Lung (tissue), 17 donors: ENCODE measurements at places on chromosomes 5 and 9. TPM values are rescaled to one million over a fixed set of nuclear protein-coding genes. Genes with fewer than 3 reads are reported as not detected.
A peak's percentile ranks its signal among the peaks of the same experiment; 100 is the strongest.

GRCh38 chr5:125926172-125926571 is 497.0 kb upstream of the GRAMD2B start:
- DNase-seq, result no peak

GRCh38 chr9:133306242-133307204 is 29.5 kb downstream of the SURF6 start:
- no peak for DNase-seq

- no peak for DNase-seq
Observed at GRCh38 chr5:67815455-67816391, 399.8 kb upstream of the PIK3R1 start.

- DNase-seq, result no peak
Observed at GRCh38 chr9:36929350-36929675, 104.8 kb downstream of the PAX5 start.

The IL9 gene
- not detected for total RNA-seq

DNA sequence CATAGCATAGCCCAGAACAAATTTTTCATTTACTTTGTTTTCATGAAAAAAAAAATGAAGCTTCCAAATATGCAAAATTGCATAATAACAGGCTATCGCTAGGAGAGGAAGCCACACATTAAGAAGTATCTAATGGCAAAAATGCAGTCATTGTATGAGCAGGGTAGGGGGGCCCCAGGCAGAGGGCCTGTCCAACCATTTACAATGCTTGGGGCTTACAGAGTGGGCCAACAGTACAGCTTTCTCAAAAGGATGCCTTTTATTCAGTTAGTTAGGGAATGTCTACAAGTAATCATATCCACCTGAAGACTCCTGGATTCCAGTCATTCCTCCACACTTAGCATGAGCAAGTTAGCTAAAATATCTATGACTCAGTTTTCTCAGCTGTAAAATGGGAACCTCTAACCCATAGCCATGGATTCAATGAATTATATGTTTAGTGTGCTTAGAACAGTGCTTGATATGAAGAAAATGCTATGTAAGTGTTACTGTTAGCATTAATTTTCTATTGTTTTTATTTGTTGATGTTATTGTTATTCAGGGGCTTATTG is 117.7 kb downstream of the GAS1 start:
- DNase-seq, result peak; percentile 27

- DNase-seq, result peak; percentile 57
Observed at GRCh38 chr5:31854181-31855133, 215.5 kb downstream of the PDZD2 start.

DNA sequence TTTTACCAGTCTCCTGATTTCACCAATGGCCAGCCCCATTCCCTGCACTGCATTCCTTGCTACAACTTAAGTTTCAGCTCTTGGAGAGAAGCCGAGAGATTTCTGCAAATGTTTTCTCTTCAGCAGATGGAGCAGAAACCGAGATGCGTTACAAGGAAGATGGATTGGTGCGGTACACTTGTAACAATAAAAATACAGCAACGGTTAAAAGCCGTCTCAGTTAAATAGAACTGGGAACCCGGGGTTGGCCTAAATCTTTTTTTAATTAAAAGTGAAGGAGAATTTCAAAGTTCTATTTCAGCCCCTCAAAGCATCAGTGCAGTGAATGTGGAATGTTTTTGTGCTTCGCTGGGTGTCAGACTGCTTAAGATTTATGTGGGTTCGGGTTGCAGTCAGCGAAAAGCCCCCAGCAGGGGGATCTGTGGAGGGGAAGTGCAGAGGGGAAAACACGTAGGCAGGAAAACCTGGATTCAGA is 19.8 kb downstream of the BRINP1 start:
- no peak for DNase-seq

DNA sequence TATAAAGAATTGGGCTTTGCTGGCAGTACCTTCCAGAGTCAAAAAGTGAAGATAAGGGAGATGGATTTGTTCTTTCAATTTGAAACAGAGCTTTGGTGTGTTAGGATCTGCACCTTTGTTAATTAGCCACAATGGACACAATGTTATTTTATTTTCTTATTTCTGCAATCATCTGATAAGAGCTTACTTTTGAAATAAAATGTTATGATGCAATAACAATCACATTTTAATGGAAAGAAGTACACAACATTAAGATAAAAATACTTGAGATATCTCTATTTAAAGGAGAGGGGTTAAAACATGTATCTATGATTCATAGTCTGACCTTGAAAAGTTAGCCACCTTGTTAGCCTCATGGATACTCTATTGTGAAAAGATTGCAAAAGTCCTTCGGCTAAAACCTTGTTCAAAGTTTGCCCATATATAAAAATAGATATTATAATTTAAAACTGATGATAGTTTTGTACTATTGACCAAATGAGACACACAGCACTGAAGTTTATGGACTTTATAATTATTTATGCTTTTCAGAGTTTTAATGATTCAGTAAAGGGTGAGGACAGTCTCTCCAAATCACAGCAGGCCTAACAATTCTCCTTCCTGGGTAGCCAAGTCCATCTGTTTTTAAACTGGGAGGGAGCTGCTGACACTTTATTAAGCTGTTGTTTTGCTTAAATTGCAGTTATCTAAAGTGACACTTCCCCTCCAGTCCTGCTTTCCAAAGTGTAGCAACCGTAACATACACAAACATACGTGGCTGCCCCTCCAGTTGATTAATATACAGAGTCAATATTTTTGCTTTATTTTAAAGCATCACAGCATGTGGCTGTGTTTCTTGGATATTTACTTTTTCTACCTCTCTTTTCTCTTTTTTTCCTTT is 47.6 kb upstream of the DAP start:
- DNase-seq, result peak; percentile 72

DNA sequence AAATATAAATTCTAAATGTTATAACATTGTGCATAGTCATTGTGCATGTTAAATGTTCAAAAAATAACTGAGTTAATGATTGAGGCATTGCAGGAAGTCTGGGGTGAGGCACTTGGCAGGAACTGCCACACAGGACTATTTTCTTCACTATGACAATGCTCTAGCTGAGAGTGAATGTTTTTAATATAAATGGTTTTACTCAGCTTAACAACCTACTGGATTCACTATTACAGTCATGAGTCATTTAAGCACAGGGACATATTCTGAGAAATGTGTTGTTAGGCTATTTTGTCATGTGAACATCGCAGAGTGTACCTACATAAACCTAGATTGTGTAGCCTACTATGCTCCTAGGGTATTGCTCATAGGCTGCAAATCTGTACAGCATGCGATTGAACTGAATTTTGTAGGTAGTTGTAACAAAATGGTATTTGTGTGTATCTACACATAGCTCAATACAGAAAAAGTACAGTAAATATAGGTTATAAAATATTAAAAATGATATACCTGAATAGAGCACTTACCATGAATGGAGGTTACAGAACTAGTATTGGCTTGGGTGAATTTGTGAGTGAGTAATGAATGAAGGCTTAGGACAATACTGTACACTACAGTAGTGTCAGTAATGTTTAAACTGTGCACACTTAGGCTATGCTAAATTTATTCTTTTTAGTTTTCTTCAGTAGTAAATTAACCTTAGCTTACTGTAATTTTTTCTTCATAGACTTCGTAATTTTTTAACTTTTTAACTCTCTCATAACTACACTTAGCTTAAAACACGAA is 346.1 kb upstream of the PTGER4 start:
- DNase-seq, result no peak

GRCh38 chr9:120368799-120369198 is 211.2 kb downstream of the CDK5RAP2 start:
- DNase-seq, result no peak

- DNase-seq, result no peak
Observed at GRCh38 chr5:122743261-122743660, 31.6 kb upstream of the SNX2 start.

GRCh38 chr5:81856948-81857928 is 106.3 kb upstream of the SSBP2 start:
- peak; percentile 48 for DNase-seq

DNA sequence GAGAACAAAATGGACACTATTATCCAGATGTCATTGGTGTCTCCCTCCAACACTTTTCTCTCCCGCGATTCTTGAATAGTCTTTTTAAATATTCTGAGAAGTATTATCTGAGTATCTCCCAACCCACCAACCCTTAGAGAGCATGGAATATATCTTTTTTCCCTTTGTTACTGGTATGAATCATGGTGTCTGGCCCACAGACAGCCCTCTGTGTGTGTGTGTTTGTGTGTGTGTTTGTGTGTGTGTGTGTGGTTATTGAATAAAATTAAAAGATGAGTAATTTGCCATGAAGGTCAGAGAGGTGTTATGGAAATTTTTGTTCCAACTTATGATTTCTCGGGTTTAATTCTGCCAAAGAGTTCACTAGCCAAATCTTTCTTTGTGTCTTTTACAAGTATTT is 47.7 kb downstream of the CAMK4 start:
- no peak for DNase-seq

The ARL10 gene
- 6.1 TPM for total RNA-seq

The IRF1 gene
- 53.8 TPM for total RNA-seq

- DNase-seq, result peak; percentile 70
Observed at GRCh38 chr9:87199278-87199677, 252.0 kb upstream of the GAS1 start.

GRCh38 chr5:115625579-115626444 is at the start of gene TMED7:
Gene TMED7, minus strand, starts transcription at chr5:115626036. Its CDS starts 244 bp downstream, at chr5:115625792.
- DNase-seq, result peak; percentile 99

DNA sequence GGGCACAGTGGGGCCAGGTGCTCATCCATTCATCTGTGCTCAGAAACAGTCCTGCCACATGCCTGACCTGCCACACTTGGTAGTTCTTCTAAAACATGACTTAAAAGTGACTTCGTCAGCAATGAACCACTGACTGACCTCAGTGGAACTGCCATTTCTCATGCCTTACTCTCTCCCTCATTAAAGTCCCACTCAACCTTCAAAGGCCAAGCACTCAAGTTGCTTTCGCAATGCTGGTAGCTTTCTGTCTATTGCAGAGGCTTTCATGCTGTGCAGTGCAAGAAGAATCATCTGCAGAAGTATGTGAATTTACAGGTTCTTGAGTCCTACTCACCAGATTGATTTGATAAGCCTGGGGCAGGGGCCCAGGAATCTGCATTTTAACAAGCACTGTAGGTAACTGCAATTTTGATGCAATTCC is 23.9 kb downstream of the B4GALT1 start:
- DNase-seq, result peak; percentile 58

DNA sequence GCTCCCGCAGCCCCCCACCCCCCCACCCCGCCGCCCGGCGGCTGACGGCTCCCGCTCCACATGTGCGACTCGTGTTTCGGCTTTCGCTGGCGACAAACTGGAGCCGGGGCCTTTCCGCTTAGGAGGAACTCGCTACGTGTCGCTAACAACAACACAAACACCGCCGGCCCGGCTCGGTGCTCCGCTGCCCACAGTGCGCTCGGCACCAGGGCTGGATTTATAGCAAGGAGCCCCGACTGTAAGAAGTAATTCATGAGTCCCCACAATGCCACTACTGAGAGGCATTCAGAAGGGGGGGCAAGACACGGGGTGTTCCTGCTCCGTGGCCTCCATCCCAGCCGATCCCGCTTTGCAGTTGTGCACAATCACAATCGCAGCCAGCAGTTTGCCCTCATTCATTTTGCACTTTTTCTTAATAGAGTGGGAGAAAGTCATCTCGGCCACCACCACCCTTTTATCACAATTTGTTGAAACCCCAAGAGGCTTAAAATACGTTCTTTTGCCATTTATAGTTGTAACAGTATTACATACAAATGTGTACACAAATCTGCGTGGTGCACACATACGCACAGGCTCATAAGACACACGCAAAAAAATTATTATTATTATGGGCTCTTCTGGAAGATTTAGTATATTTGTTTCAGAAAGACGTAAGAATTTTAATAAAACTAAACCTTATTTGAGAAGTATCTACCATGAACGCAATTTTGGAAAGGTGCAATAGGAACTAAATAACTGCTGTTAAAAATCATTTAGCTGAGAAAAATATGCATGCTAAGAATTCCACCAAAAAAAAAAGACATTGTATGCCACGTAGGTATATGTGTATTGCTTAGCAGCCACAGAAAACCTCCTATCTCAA is 48.1 kb downstream of the EBF1 start:
- DNase-seq, result peak; percentile 68

- DNase-seq, result no peak
Observed at GRCh38 chr9:130927338-130927737, 11.7 kb downstream of the FIBCD1 start.

DNA sequence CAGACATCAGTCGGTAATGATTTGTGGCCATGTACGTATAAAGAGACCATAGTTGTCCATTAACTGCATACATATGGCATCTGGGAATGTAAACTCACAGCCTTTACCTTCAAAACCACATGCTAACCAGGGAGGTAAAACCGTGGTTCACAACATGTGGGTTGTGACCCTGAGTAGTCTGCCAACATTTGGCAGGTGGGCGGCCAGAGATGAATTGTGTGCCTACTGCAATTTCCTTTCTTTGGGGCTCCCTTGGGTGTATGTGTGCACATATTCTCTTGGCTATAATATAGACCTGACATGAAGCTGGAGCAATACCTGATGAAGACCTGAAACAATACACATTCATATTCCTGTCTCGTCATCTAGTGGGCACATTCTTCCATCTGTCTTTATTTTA is 396.0 kb downstream of the MLLT3 start:
- DNase-seq, result no peak
